ENCODE measurements at places on chromosomes 2 and 18.

DNA sequence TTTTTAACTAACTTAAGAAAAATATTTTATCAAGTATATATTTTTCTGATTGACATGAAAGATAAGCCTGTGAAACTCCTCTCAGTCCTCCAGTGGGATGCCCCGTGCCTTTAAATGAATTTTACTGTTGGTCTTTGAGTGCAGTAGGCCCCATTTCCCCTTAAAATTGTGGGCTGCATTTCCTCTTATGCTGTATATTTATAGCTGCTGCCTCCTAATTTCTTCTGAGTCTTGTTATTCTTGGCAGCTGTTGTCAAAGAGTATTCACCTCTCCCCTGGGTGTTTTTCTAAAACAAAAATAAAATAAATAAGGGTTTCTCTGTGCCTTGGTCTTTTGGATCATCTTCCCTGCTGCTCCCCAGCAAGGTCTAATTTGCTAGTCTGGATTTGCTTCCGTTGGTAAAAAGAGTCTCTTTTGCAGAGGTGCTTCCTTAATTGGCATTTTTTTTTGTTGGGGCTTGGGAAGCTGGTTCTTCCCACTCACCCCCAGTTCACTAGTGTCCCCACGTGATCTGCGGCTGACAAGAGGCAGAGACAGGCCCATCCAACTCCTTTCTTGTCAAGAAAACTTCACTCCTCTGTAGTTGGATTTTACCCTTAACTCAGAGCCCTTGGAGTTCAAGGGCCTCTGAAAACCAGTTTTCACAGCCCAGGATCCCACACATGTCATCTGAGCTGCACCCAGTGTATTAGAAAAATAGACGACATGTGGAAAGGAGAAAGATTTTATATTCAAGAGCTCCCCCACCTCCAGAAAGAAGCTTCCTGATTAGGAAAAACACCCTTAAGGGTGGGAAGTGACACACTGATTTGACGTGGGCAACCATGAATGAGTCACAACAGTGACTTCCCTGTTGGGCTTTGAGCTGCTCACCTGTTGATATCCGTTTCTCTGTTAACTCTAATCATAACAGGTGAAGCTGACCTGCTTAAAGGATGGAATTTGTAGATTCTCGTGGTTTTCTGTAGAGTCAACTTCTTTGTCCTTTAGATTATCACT, 431.5 kb downstream of the DCDC2C start:
- DNase-seq, result no peak

DNA sequence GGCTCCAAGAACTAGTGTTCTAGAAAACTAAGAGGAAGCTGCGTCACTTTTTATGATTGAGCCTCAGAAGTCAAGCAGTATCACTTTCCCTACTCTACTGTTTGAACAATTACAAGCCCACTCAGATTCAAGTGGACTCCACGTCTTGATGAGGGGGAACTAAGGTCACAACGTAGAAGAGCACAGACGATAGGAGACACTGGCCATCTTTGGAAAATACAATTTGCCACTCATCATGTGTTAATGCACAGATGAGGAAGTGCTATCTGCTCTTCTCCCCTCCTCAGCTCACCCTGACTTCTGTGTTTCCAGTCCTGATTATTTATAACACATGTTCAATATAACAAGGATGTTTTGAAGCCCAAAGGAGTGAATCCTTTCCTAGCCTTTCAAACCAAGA, 76.1 kb upstream of the CYP1B1 start:
- no peak for DNase-seq

DNA sequence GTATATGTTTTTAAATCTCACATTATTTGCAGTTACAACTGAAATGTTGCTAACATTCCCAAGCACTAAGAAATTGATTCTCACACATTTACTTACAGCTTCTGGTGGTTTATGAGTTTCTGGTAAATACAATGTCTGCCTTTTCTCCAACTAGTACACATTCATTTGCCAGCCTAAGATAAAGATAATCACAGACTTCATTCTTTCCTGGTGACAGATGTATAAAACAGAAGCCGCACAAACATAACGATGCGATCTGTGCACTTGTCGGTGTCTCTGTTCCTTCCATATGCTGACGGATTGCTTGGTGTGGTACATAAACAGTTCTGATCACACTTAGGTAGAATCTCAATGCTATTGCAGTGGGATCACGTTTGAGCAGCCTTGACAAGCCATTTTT, 100.4 kb upstream of the DDX18 start:
- DNase-seq, result no peak

DNA sequence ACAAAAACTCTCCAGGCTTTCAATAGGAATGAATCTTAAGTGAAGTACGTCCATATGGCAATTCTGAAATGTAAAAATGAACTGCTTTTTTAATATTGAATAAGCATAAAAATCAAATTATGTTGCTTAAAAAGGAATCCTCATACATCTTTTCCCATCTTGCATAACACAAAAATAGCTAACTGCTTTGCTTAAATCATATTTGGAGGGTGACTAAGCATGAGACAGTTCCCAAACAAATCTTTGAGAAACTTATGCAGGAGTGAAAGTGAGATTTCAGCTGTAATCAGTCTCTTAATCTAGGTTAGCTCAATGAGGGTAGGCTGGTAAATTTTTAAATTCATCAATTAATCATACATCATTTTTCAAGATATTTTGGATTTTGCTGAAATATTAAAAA, 111.5 kb downstream of the MBD5 start:
- DNase-seq, result no peak

GRCh38 chr2:172103471-172104272, 972 bp upstream of the DLX2 start:
- peak; percentile 74 for DNase-seq

Measured in NCI-H1105 (cell line).